ENCODE measurements at places on chromosomes 3 and 15.

DNA sequence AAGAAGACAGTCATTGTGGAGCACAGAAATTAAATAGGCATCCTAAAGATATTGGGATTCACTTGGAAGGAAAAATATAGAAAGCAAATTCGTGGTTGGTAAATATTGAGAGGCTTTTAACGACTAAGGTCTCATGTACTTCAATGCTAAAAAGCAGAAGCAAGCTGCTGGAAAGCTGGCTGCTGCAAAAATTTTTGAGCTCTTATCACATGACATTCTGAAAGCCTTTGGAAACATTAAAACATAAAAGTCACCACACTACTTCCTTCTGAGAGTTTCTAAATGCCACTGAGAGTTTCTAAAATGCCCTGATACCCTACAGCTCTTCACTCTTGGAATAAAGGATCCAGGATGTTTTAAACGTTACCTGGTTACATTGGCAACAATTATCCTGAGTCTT is 39.0 kb upstream of the CBLB start:
- no peak overlapping the region for H3K4me3 ChIP-seq
- H3K27ac ChIP-seq: peak overlapping the region; percentile 71
- no peaks in the 10 kb centered on the region for H3K27me3 ChIP-seq
- no peaks in the 10 kb centered on the region for H3K36me3 ChIP-seq
- H3K4me1 ChIP-seq: peaks cover 10% of the 10 kb centered on the region
- DNase-seq: peak; percentile 90

- H3K4me1 ChIP-seq: no peaks in the 10 kb centered on the region
- DNase-seq: no peak
- H3K27me3 ChIP-seq: peaks cover 2% of the 10 kb centered on the region
- H3K36me3 ChIP-seq: no peaks in the 10 kb centered on the region
- H3K4me3 ChIP-seq: no peak overlapping the region
Measured at GRCh38 chr3:165748094-165748493, 89.1 kb downstream of the BCHE start.

GRCh38 chr3:183490211-183490601 is 61.8 kb upstream of the MCF2L2 start:
- H3K4me1 ChIP-seq: peaks cover 28% of the 10 kb centered on the region
- H3K36me3 ChIP-seq: peaks cover 50% of the 10 kb centered on the region
- no peak overlapping the region for H3K4me3 ChIP-seq
- H3K27ac ChIP-seq: no peak overlapping the region

DNA sequence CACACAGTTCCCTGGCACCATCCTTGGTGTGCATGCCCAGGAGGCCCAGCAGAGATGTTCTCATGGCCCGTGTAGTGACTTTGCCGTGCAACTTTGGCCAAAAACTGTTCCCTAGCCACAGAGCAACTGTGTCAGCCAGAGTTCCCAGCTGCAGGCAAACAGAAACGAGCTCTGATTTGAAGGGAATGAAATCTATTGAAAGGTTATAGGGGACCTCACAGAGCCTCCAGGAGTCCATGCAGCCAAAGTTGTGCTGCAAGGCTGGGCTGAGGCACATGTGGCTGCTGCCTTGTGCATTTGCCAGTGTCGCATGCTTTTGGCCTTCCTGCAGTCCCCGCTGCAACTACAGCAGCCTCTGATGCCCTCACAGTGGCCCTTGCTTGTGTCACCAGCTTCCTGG is 70.5 kb downstream of the PLXNA1 start:
- no peaks in the 10 kb centered on the region for H3K36me3 ChIP-seq
- H3K27ac ChIP-seq: no peak overlapping the region
- peaks cover 10% of the 10 kb centered on the region for H3K27me3 ChIP-seq
- DNase-seq: no peak

GRCh38 chr15:101431301-101431700 is 58.2 kb downstream of the PCSK6 start:
- no peaks in the 10 kb centered on the region for H3K36me3 ChIP-seq
- no peaks in the 10 kb centered on the region for H3K4me1 ChIP-seq
- H3K27me3 ChIP-seq: peaks cover 4% of the 10 kb centered on the region
- H3K27ac ChIP-seq: no peak overlapping the region
- DNase-seq: no peak
- H3K4me3 ChIP-seq: no peak overlapping the region

DNA sequence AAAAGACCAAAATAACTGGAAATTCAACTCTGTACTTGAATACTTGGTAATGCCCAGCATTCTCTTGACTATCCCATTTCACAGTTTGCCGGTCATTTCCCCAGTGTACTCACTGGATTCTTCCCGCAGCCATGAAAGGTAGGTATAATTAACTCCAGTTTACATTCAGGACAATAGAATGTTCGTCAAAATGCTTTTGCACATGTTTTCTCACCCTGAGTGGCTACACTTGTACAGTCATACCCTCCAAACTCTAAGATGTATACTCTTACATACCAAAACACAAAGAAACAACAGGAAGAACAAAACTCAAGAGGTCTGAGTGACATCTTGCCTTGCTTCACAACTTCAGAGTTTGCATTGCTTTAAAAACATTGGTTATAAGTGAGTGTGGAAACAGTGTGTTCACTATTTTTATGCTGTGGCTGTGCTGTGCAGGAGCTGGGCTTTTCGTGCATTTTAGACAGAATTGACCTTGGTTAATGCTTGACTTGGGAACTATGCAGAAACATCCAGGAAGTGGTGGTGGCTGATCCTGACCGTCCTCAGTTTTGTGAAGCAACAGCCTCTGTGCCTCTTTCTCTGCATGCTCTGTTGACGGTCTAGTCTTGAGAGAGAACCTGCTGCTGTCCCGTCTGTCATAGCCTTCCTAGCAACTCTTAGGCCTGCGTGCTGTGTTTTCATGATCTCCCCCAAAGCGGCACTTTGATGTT is 90.5 kb downstream of the IGF1R start:
- no peak overlapping the region for H3K4me3 ChIP-seq
- H3K27ac ChIP-seq: no peak overlapping the region
- peaks cover 21% of the 10 kb centered on the region for H3K4me1 ChIP-seq

GRCh38 chr15:67394873-67395639 is 125.9 kb upstream of the C15orf61 start:
- no peak overlapping the region for H3K27ac ChIP-seq
- no peaks in the 10 kb centered on the region for H3K27me3 ChIP-seq
- H3K4me3 ChIP-seq: no peak overlapping the region
- no peaks in the 10 kb centered on the region for H3K36me3 ChIP-seq
- DNase-seq: no peak
- no peaks in the 10 kb centered on the region for H3K4me1 ChIP-seq

GRCh38 chr15:25176991-25177954 is 222.5 kb downstream of the SNRPN start:
- H3K4me1 ChIP-seq: no peaks in the 10 kb centered on the region
- no peak overlapping the region for H3K4me3 ChIP-seq
- DNase-seq: no peak
- no peaks in the 10 kb centered on the region for H3K27me3 ChIP-seq
- H3K36me3 ChIP-seq: no peaks in the 10 kb centered on the region
- H3K27ac ChIP-seq: no peak overlapping the region

DNA sequence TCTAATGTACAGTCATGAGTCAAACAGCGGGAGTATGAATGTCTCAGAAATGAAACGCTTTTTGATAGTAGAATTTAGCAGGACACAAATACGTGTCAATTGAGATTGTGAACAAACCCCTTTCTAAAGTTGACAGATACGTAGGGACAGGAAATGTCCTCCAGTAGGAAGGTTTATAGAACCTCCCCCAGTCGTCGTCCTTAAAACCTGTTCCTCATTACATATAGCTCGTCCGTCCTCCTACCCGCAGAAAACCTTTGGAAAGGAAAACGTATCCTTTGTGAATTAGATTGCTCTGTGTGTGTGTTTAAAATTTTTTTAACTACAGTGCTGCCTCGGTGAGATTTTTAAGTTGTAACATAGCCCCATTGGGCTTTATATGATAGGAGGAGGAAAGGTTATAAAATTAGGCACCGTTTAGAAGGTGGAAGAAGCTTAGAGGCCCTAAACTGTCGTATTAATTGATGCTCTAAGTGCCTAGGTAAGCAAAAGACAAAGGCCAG is 4.1 kb downstream of the UBE2E1 start:
- H3K4me3 ChIP-seq: peak overlapping the region; percentile 78
- no peaks in the 10 kb centered on the region for H3K27me3 ChIP-seq
- no peaks in the 10 kb centered on the region for H3K36me3 ChIP-seq
- DNase-seq: no peak

- no peaks in the 10 kb centered on the region for H3K36me3 ChIP-seq
- H3K4me3 ChIP-seq: no peak overlapping the region
- no peaks in the 10 kb centered on the region for H3K4me1 ChIP-seq
Measured at GRCh38 chr3:159074756-159075701, 273.2 kb downstream of the MFSD1 start.

GRCh38 chr15:43105077-43105736 is 631 bp downstream of the UBR1 start:
- peak overlapping the region; percentile 88 for H3K4me3 ChIP-seq
- peaks cover 12% of the 10 kb centered on the region for H3K36me3 ChIP-seq
- no peaks in the 10 kb centered on the region for H3K27me3 ChIP-seq
- DNase-seq: peak; percentile 67
- H3K27ac ChIP-seq: peak overlapping the region; percentile 95
- H3K4me1 ChIP-seq: peaks cover 35% of the 10 kb centered on the region

DNA sequence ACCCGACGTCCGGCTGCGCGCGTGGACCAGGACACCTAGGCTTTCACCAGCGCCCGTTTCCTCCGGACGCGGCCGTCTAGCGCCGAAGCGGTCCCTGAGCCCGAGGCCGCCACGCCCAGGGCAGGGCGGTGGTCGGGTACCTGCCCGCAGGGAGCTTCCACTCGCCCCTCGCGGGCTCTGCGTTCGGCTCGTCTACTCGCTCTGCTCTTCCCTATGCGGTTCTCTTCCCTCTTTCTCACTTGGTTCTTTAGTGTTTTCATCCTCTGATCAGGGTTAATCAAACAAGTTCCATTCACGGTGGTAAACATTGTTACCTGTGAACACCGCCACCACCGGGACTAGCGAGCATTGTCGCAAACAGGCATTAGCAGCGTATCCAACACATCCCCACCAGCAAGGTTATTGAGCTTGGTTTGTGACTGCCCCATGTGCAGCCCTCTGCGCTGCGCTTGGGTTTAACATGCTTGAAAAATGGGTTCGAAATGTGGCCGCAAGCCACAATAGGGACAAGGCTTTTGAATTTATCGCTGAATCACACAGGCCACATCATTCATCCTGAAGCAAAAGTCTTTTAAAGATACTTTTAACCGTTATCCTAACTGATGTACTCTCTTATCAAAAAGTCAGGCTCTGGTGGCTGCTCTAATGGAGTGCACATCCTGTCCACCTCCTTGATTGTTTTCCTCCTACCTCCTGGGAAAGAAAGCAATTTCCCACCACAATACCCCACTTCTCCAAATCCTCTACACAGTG is 843 bp upstream of the CD47 start:
- H3K27me3 ChIP-seq: no peaks in the 10 kb centered on the region
- peaks cover 5% of the 10 kb centered on the region for H3K36me3 ChIP-seq
- peak overlapping the region; percentile 87 for H3K4me3 ChIP-seq
- peak overlapping the region; percentile 75 for H3K27ac ChIP-seq
- peak; percentile 43 for DNase-seq

DNA sequence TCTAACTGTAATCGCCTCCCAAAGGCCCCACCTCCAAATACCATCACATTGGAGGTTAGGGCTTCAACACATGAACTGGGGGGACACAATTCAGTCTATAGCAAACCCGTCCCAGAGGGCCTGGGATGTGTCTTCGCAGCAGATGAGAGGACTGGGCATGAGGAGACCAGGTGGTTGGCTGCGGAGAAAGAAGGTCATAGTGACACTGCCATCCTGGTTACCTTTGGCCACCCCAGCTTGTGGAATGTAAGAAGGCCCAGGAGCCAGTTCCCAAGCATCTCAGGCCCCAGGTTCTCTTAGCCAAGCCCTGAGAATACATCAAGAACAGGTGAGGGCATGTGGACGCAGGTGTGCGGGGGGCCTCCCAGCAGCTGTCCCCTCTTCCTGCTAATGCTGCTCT is 6.4 kb upstream of the RARRES1 start:
- DNase-seq: no peak
- no peaks in the 10 kb centered on the region for H3K4me1 ChIP-seq
- no peak overlapping the region for H3K4me3 ChIP-seq
- no peak overlapping the region for H3K27ac ChIP-seq
- no peaks in the 10 kb centered on the region for H3K27me3 ChIP-seq
- H3K36me3 ChIP-seq: no peaks in the 10 kb centered on the region

GRCh38 chr15:71888797-71889196 is 78.4 kb downstream of the NR2E3 start:
- H3K36me3 ChIP-seq: peaks cover 18% of the 10 kb centered on the region
- no peak for DNase-seq
- no peak overlapping the region for H3K27ac ChIP-seq
- H3K27me3 ChIP-seq: no peaks in the 10 kb centered on the region
- H3K4me1 ChIP-seq: no peaks in the 10 kb centered on the region
- H3K4me3 ChIP-seq: no peak overlapping the region

- H3K4me1 ChIP-seq: no peaks in the 10 kb centered on the region
- H3K27me3 ChIP-seq: no peaks in the 10 kb centered on the region
- no peak overlapping the region for H3K27ac ChIP-seq
- no peak overlapping the region for H3K4me3 ChIP-seq
- H3K36me3 ChIP-seq: peaks cover 2% of the 10 kb centered on the region
Measured at GRCh38 chr15:67611370-67612369, 69.2 kb downstream of the MAP2K5 start.

DNA sequence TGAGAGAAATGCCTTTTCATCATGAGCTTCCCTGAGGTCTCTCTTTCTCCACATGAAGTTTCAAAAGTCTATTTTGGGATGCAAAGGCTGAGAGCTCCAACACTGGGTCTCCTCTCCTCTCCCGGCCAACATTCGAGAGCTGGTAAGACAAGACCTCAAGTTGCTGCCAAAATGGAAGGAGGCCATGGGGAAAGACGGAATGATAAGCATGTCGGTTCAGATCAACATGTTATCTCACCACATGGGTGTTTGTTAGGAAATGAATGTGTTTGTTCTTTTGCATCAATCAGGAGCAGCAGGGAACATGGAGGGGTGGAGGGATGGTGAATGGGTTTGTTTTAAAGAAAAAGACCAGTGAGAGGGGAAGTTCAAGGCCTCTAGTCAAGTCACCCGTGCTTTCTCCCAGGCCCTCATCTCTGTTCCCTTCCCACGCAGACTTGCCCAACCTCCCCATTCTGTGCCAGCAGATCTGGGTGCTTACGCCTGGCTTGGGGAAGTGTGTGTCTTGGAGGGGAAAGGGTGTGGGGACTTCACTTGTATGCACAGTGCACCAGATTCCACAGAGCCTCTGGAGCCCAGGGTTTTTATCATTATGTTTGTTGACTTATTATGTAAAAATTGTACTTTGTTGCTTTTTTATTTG is 23.5 kb upstream of the ATP10A start:
- no peak for DNase-seq
- H3K4me3 ChIP-seq: no peak overlapping the region
- H3K4me1 ChIP-seq: no peaks in the 10 kb centered on the region
- no peak overlapping the region for H3K27ac ChIP-seq
- no peaks in the 10 kb centered on the region for H3K36me3 ChIP-seq

- no peak overlapping the region for H3K27ac ChIP-seq
- H3K36me3 ChIP-seq: no peaks in the 10 kb centered on the region
- H3K4me1 ChIP-seq: peaks cover 2% of the 10 kb centered on the region
- DNase-seq: no peak
- no peak overlapping the region for H3K4me3 ChIP-seq
Measured at GRCh38 chr3:16803019-16803418, 81.7 kb upstream of the PLCL2 start.

DNA sequence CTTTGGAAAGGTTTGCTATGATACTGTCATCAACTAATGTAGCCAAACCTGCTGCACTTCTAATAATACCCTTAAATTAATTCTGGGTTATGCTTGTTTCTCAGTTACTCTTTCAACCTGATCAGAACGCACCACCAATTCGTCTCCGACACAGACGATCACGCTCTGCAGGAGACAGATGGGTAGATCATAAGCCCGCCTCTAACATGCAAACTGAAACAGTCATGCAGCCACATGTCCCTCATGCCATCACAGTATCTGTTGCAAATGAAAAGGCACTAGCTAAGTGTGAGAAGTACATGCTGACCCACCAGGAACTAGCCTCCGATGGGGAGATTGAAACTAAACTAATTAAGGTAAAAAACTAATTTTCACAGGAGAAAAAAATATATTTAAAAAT is 7.9 kb upstream of the RPLP1 start:
- DNase-seq: no peak
- H3K4me1 ChIP-seq: no peaks in the 10 kb centered on the region
- H3K36me3 ChIP-seq: peaks cover 12% of the 10 kb centered on the region
- no peaks in the 10 kb centered on the region for H3K27me3 ChIP-seq

All from common myeloid progenitor, CD34-positive (primary cell).